ENCODE measurements at places on chromosomes 11 and 22.

- DNase-seq: no peak
These were observed 34.5 kb downstream of the SFI1 start for GRCh38 chr22:31530823-31531195.

DNA sequence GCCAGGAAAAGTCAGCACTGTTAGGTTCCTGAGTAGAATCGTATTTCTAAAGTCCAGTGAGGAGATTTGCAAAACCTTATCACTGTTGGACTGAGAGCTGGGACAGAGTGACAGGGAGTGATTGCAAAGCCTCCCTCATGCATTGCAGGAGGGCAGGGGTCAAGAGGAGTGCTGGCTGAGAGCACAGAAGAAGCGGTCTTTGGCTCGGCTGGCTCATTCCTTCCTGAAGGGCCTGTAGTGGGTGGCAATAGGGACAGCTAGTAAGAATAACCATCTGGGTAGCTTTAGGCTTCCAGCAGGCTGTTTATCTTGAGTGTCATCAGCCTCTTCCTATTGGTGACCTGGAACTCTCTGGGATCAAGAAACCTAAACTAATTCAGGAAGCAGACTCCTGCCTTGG is 53.4 kb downstream of the CD44 start:
- no peak for DNase-seq

GRCh38 chr22:37860796-37861421 is 11.7 kb downstream of the EIF3L start:
- DNase-seq: peak; percentile 13

GRCh38 chr22:29697853-29698598 is 21.8 kb upstream of the CABP7 start:
- no peak for DNase-seq

GRCh38 chr11:58575377-58576020 is at the start of gene LPXN:
TSS of gene LPXN (minus strand) at chr11:58575856. CDS start at chr11:58575772, 84 bp downstream.
- DNase-seq: peak; percentile 10

GRCh38 chr11:97974798-97975498 is 1045.8 kb upstream of the CNTN5 start:
- DNase-seq: no peak

DNA sequence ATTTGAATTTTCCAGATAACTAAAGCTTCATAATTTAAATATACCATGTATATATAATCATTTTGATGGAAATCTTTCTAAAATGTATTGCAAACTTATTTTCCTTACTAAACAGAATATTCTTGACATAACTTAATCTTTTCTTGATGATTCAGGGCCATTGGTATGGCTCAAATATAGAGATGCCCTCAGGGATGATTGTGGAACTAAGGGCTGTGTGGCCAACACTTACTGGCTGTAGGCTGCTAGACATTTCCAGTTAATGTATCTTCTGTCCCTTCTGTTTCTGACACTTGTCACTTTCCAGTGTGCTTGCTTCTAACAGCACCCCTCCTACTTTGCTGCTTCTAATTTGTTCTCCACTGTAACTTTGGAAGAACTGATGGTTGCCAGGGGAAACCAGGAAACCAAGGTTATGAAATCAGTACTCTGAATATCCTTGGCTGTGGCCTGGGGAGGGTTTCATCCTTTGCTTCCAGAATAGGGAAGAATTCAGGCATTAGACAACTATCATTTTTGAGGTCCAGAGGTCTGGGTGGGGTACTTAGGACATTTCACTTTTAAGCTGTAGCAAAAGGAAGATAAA is 697.2 kb downstream of the ETS1 start:
- no peak for DNase-seq

DNA sequence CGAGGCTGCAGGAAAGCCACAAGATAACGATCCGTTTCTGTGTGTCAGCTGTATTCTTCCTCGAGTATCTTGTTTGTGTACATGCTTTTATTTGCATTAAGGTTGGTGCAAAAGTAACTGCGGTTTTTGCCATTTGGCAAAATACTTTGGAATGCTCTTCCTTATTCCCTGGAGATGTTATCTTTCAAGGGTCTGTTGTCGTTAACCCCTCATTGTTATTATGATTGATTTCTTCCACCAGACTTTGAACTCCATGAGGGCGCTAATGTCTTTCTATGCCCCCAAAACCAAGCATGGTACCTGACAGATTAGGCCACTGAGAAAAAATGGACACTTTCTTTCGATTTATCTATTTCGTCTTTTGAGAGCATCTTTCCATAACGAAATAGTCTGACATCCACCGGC is 563 bp upstream of the PSMA1 start:
- DNase-seq: peak; percentile 66

GRCh38 chr11:127651175-127651887 is 650.8 kb upstream of the KIRREL3 start:
- peak; percentile 17 for DNase-seq

DNA sequence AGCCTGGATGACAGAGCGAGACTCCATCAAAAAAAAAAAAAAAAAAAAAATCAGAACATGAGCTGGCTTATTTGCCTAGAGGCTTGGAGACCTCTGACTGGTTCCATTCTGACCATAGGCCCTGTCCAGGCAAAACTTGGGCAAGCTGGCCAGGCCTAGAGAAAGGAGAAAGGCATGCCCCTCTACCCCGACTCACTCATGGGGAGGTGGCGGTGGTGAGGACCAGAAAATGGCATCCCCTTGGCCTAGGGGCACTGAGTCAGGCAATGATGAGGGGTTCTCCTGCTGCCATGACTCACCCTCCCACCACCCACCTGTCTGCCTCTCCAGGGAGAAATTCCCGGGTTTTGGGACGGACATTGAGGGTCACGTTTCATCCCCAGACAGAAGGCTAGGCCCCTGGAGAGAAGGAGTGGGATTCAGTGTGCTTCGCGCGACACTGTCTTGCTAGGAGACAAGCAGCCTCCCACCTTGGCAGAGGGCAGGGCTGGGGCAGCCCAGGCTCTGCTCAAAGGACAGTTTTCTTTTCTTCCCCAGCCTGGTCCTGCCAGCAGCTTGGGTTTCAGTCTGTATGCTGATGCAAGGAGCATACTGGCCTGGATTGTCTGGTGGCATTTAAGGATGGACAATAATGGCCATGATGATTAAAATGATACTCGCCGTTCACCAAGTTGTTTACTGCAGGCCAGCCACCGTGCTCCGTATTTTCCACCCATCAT is 17.2 kb downstream of the TOB2 start:
- DNase-seq: no peak

DNA sequence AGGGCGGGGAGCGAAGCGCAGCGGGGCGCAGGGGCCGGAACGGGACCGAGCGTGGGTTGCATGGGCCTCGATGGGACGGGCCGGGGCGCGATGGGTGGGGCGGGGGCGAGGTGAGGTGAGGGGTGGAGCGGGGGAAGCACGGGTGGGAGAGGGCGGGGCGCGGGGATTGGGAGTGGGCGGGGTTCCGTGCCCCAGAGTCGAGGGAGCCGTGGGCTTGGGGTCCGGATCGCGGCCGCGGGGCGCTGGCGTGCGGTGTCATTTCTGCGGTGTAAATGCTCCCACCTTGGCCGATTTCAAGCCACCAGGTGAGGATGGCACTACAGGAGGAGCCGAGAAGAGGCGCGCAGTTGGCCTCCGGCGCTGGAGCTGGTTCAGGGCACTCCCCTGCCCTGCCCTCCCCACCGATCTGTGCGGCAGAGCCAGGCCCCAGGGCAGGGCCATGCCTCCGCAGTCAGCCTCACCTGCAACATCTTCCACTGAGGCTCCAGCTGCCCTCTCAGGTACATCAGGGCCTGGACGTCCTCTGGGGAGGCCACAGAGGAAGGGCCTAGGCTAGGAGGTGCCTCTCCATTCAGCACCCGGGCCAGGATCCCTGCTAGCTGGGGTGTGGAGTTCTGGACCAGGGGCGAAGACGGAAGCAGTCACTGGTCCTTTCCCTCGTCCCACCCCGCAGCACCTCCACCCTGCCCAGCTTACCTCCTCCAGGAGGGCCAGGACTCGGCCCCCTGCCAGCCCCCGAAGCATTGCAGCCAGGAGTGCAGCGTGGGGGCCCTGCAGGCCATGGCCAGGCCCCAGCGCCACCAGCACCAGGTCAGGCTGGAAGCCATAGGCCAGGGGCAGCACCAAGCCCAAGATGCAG is 620 bp upstream of the TUBGCP6 start:
- DNase-seq: peak; percentile 57

- DNase-seq: peak; percentile 83
These were observed 507.7 kb downstream of the FAM181B start for GRCh38 chr11:82225930-82226329.

GRCh38 chr11:132054822-132055221 is 684.4 kb downstream of the NTM start:
- no peak for DNase-seq

- peak; percentile 89 for DNase-seq
These were observed 95.0 kb downstream of the SWAP70 start for GRCh38 chr11:9758637-9759518.

DNA sequence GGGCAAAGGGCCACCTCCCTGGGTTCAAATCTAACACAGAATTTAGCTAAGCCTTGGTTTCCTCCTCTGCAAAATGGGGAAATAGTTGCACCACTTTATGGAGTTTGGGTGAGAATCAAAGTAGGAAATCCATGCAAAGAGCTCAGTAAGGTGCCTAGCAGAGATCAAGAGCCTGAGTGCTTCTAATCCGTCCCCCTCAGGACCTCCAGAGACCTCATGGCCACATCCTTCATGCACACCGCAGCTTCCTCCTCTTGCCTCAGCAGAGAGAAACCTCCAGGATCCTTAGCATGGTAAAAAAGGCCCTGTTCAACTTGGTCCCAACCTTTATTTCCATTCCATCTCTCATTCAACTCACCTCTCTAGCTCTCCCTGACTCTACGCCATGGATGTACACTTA is 37.8 kb upstream of the NAV2 start:
- no peak for DNase-seq

DNA sequence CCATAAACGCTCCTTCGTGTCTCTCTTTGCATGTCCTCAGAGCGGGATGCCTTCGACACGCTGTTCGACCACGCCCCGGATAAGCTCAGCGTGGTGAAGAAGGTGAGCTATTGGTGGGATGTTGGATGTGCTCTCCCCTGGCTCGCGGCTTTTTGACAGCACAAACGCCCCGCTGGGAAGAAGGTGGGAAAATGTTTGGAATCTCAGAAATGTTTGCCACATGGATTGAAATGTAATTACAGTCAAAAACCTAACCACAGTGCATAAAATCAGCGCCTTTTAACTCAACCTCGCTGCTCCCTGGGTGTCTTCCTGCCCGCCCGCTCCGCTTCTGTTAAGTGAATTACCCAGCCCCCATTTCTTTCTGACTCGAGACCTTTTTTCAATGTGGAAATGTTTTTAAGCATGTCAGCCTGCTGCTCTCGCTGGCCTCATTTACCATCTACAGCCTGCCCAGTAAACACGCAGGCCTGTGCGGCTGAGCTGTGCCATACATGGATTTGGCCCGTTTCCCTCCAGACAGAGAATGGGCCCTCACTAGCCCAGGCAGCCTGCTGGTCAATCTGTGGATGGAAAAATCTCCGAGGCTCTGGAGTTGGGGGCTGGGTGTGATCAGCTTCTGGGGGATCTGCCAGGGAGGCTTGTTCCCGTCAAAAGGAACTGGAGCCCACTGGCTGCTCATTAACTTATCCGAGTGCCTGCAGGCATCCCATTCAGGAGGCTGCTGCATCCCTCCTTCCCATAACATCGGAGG is 32.7 kb upstream of the PARVG start:
- no peak for DNase-seq

- DNase-seq: peak; percentile 32
These were observed 530.4 kb upstream of the TENM4 start for GRCh38 chr11:79971255-79971654.

DNA sequence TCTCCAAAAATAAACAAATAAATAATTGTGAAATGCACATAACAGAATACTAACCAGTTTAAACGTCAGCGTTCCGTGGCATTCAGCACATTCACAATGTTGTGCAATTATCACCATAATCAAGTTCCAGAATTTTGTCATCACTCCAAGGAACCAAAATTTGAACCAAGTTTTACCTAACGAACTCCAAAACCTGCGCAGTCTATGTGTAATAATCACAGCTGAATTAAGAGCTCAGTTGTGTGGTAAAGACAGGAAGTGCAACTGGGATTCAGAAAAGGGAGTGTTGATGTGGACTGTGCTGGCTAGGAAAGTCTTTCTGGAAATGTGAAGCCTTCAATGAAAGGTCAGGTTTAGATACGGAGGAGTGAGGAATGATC is 5.4 kb upstream of the MCAM start:
- peak; percentile 61 for DNase-seq

DNA sequence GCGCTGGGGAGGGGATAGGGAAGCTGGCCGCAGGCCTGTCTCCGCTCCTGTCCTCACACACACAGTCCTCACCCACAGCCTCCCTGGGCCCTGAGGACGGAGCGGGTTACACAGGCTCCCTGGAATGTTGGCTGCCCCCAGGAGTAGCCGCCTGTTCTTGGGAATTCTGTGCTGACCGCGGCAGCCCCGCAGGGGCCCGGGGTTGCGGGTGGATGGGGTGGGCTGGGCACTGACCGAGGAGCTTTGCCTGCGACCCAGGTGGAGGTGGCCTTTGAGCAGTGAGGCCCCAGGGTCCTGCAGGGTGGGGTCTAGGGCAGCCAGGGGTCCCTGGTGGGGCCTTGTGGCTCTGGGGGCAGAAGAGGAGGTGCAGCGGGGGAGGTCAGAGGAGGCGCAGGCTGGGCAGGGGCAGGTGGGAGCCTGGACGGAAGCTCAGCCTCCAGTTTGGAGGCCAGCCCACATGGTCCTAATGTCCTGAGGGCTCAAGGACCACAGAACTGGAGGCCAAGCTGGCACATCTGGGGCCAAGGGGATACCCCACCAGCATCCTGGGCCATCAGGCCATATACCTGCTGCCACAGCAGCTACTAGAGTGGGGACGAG is 6.6 kb upstream of the MRGPRG start:
- no peak for DNase-seq

DNA sequence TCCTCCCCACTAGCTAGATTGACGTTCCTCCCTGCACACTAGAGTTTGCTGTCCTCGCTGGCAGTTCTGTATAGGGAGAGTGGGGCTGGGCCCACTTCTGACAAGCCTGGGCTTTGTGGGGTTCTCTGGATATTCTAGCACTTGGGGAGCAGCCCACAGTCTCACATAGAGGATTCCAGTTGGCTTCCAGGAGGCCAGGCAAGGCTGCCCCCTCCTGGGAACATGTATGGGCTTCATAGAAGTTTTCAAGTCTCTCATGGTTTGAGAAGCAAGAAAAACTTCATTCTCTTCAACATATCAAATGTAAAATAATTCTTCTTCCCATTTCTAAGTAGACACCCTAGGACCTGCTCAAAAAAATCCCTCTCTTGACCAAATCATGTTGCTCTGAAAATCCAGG is 87.5 kb downstream of the NAV2 start:
- no peak for DNase-seq
